ENCODE measurements at places on chromosomes 2 and 18. TPM values are rescaled to one million over a fixed set of nuclear protein-coding genes. Genes with fewer than 3 reads are reported as not detected.

The MYO5B gene
- not detected for total RNA-seq

The ALLC gene
- total RNA-seq = not detected

The SH3RF3 gene
- 0.43 TPM for total RNA-seq

The PMAIP1 gene
- total RNA-seq = 16.9 TPM

The ANKZF1 gene
- total RNA-seq = 167 TPM

The METTL5 gene
- total RNA-seq = 55.7 TPM

The ARHGEF33 gene
- not detected for total RNA-seq

The ANAPC1 gene
- total RNA-seq = 54.6 TPM

The ITGB6 gene
- total RNA-seq = not detected

The LRRFIP1 gene
- total RNA-seq = 183 TPM

The C1GALT1C1L gene
- not detected for total RNA-seq

The GKN1 gene
- total RNA-seq = not detected

The CXCR1 gene
- total RNA-seq = 0.53 TPM

The CTNNA2 gene
- not detected for total RNA-seq

The CABYR gene
- total RNA-seq = 1.2 TPM

The PASK gene
- 50.8 TPM for total RNA-seq

The CCDC138 gene
- total RNA-seq = 8.7 TPM

The ALPP gene
- total RNA-seq = not detected

The LYG2 gene
- total RNA-seq = not detected

The IL18RAP gene
- 4.7 TPM for total RNA-seq

The SERPINB7 gene
- total RNA-seq = not detected

The CD302 gene
- 0.29 TPM for total RNA-seq
